NCI-H146 (cell line): ENCODE measurements at places on chromosomes 12 and 14.

GRCh38 chr14:106069804-106070625, 543.6 kb downstream of the TMEM121 start:
- DNase-seq, result no peak

DNA sequence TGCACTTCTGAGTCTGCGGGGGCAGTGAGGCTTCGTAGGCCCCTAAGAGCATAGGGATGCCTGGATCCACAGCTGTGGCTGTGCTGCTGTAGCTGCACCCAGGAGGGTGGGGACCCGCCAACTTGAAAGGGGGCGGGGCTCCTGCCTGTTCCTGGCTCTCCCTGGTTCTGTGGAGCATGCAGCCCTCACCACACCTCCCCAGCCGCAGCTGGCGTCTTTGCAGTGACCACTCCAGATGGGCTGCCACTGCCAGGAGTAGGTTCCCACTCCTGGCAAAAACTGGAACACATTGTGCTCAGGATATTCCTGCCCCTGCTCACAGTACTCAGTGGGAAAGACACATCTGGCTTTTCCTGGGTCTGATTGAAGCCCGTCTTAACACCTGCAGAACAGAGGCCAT, 35.8 kb downstream of the TIMELESS start:
- DNase-seq, result no peak

- DNase-seq, result no peak
Measured at GRCh38 chr12:62692884-62693283, 226.3 kb downstream of the MON2 start.

DNA sequence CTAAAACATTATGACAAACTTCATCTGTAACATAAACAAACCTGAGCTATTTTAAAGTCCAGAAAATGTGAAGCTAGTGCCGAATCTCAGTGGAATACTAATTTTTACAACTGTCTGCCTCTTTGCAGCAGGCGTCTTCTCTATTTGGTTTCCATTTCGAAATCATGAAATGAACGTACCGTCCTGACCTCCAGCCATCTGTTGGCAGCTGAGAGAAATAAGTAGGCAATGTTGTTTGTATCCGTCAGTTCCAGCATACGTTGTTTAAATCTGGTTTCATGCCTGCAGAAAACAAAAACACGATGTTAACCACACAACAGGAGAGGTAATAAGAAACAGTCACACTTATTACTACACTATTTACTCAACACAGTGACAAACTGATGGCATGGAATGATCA, 54.3 kb upstream of the KCNJ8 start:
- no peak for DNase-seq

GRCh38 chr12:75553398-75553797, 42.0 kb upstream of the KRR1 start:
- DNase-seq, result no peak

GRCh38 chr12:45553204-45553603, 176.3 kb upstream of the ARID2 start:
- DNase-seq, result no peak

- no peak for DNase-seq
Measured at GRCh38 chr12:92210071-92210470, 64.4 kb upstream of the BTG1 start.

DNA sequence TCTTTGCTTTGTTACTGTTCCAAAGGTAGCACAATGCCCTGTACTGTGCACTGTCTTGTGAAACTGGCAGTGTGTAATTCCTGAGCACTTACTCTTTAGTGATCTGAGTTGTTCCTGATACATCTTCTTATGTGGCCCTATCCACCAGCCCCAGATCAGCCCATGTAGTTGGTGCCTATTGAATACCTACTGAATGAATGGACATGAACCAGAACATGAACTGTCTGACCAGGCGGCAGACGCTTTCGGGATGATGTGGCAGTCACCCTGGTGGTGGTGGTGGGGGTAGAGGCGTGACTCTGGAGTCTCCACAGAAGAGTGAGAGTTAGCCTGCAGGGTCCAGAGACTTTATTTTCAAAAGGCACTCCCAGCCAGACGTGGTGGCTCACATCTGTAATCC, 46.6 kb upstream of the PAPOLA start:
- no peak for DNase-seq

DNA sequence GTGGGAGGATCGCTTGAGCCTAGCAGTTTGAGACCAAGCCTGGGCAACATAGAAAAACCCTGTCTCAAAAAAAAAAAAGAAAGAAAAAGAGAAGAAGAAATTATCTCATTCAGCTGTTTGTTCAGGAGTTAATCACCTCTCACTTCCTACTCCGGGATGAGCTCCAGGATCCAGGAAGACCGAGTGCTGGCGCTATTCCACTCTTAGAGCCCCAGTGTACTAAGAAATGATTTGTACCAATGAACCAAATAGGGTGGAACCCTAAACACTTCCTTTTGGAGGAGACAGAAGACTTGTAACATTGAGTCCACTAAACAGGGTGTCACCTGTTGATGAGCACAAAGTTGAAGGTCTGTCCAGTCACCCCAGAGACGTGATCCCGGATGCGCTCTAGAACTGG, 3.6 kb downstream of the ALKBH2 start:
- DNase-seq, result no peak

GRCh38 chr12:52521175-52521567, 977 bp upstream of the KRT5 start:
- DNase-seq, result no peak

DNA sequence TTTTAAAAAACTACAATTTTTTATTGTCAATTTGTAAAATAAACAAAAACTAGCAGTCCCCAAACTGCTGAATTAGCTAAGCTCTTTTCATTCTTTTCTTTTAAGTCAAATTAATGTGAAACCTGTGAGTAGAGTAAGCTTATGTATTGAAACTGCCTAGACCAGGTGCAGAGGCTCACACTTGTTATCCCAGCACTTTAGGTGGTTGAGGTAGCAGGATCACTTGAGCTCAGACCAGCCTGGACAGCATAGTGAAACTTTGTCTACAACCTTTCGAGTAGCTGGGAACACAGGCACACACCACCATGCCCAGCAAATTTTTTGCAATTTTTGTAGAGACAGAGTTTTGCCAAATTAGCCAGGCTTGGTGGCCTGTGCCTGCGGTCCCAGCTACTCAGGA, 26.4 kb downstream of the SCFD1 start:
- DNase-seq, result no peak

GRCh38 chr12:23552417-23552816, 397.1 kb downstream of the SOX5 start:
- DNase-seq, result no peak

DNA sequence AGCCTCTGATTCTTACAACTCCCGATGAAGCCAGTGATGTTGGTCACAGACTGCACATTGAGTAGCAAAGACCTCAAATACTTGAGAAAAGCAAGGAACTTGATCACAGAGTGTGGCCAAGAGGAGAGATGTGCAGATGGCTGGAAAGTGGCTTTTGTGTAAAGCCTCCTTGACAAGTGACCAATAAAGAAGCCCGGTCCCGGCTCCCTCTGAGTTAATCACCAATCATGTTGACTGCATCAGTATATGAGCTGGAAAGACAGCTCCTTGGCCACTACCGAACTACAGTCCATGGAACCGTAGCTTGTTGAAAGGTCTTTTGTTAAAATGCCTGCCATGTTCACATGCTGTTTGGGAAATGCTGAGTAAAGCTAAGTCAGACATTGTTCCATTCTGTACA, 23.7 kb upstream of the SERPINA6 start:
- no peak for DNase-seq

GRCh38 chr14:20683125-20683890, 1.1 kb upstream of the RNASE4 start:
- peak; percentile 82 for DNase-seq

DNA sequence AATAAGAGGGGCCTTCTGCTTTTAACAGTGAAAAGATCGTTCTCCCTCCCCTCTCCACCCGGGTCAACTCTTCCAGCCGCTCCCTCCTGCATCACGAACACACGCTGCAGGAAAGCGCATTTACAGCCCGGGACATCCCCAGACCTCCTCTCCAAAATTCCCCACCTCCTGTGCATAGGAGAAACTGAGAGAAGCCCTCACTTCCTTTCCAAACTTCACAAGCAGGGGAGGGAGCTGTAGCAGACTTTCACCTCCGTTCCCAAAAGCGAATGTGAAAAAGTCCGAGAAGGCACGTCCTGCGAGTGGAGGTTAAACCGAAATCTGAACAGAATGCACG, 513 bp downstream of the BCAT1 start:
- no peak for DNase-seq

GRCh38 chr14:89638891-89639290, 221.9 kb upstream of the FOXN3 start:
- DNase-seq, result no peak

DNA sequence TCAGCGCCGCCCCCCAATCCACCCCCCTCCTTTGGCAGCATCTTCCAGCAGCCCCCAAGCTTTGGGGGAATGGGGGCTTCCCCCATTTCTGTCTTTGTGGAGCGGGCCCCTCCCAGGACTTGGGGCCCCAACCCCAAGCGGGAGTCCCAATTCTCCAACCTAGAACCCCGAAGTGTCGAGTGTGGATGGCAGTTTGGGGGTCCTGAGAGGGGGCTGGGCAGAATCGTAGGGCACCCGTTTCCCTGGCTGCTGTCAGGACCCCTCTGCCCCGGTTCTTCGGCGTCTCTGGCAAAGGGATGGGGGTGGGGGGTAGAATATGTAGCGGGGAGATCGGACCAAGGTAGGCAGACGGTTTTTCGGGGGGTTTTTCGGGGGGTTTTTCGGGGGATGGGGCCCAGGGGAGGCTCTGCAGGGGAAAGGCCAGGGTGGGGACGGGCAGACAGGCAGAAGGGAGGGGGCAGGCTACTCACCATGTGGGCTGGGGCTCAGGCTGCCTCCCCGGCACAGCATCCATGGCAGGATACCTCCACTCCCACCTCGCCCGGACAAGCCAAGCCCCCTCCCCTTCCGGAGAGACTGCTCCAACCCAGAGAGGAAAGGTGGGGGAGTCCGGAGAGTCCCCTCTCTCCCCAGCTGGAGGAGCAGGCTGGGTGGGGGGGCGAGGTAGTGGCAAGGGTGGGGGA, 739 bp downstream of the JPH4 start:
- DNase-seq, result peak; percentile 45

DNA sequence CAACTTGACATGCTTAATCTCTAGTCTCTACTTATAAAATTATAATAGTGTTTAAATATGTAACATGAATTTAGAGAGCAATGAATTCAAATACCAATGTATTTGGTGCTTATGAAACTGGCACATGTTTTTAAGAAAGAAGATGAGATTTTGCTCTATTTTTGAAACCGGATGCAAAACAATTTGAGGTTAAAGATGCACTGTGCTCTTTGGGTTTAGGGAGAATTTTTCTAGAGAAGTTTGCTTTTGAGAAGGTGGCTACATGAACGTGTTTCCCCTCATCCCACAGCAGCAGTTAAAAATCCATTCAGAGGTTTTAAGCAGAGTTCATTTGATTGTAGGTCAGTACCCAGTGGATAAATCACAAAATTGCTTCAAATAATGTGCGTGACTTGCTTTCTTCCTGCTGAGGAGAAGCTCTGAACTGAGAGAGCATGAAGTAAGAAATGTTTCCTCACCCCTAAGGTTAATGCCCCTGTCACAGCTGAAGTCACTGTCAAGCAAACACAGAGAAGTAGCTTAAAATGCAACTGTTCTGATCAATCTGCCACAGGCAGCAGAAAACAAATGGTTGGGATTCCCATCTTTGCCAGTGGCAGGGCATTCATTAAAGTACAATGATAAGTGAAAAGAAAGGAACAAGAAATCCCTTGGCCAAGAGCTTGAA, 241.9 kb upstream of the SYT1 start:
- no peak for DNase-seq

DNA sequence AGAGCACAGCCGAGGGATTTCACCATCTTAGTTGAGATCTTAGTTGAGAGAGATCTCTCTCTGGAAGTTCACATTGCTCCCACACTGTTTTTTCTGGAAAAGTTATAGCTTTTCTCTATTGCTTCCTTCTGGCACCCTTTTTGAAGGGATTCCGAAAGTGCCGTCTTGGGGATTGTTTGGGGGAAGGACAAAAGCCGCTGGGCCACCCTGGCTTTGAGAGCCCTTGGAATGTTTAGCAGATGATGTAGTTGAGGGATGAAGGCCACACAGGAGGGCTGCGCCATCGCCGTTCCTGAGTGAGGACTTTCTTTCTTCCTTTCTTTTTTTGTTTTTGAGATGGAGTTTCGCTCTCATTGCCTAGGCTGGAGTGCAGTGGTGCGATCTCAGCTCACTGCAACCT, 17.7 kb downstream of the PLEKHG3 start:
- DNase-seq, result no peak

DNA sequence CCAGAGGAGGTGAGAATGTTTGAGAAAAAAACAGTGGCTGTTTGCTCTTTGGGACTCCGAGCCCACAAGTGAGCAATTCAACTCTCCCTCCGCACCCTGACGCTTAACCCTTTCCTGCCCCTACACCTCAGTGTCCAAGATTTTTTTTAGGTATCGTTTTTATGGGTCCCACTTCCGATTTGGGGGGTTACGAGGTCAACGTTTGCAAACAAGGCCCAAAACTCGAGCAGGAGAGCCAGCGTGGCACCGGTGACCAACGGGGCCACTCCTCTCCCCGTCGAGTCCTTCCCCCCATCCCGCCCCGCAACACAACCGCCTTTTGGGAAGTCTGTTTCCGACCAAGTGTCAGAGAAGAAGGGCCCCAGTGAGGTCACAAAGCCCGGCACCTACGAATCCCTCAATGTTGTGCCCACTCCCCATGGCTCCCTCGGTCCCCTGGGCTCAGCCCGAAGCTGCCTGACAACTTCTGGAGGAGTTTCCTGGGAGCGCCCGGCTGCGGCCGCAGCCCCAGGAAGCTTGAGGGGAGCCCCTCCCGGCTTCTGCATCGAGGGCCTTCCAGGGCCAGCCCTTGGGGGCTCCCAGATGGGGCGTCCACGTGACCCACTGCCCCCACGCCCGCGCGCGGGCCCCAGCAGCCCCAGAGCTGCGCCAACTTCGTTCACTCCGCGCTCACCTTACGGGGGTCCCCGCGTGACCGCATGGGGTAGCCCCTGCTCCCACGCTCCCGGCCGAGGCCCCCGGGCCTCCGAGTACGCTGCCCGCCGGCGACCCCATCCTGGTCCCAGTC, 1.2 kb downstream of the CDK2AP1 start:
- DNase-seq, result no peak

DNA sequence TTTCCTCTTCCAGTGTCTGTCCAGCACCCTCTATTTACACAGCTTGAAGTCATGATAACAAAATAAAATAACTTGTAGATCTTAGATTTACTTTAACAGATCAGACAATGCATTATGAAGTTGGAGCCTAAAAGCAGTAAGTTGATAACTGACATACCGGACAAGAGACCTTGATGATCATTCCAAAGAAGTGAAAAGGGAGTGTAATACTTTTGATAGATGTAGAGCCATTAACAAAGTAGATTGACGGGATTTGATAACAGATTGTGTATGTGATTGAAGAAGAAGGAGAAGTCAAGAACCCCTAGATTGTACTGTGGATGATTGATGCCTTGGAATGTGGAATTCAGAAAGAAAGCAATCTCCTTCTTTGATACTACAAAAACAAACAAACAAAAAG, 403.8 kb upstream of the MGAT4C start:
- no peak for DNase-seq
